ENCODE measurements at places on chromosomes 1 and 21.

GRCh38 chr1:204726478-204726877, 40.9 kb upstream of the LRRN2 start:
- DNase-seq = peak; percentile 38

DNA sequence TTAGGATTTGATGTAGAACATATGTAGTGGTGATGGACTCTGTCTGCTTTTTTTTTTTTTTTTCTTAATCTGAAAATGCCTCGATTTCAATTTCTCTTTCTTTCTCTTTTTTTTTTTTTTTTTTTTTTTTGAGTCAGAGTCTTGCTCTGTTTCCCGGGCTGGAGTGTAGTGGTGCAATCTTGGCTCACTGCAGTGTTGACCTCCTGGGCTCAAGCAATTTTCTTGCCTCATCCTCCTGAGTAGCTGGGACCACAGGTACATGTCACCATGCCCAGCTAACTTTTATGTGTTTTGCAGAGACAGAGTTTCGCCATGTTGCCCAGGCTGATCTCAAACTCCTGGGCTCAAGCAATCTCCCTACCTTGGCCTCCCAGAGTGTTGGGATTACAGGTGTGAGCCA, 17.4 kb downstream of the MAST2 start:
- DNase-seq = no peak

GRCh38 chr1:154352245-154352580, 26.9 kb downstream of the ATP8B2 start:
- DNase-seq = no peak

- DNase-seq = no peak
These were observed 55.1 kb downstream of the COL18A1 start for GRCh38 chr21:45460011-45460565.

GRCh38 chr1:190478149-190479049, 735 bp upstream of the BRINP3 start:
- peak; percentile 19 for DNase-seq

DNA sequence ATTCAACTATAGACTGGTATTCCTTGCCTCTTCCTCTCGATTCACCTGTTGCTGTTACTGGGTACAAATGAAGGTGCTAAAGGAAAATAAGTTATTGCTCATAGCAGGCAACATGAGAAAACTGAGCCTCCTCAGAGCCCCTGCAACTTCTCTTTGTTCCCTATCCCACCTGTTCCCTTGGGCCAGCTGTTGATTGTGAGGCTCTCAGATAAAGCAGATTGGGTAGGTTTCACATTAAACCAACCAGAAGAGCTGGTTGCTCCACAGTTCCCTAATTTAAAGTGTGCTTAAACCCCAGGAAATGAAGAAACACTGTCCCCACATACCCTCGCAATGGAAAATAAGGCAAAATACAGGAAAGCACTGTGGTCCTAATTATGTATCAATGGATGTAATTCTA, 4.8 kb downstream of the DEDD start:
- no peak for DNase-seq
